Activated CD4-positive, alpha-beta memory T cell treated with anti-CD3 and anti-CD28 coated beads for 36 hours (primary cell): ENCODE measurements at places on chromosomes 11 and 22. TPM values are rescaled to one million over a fixed set of nuclear protein-coding genes. Genes with fewer than 3 reads are reported as not detected.

Gene GLYAT
- total RNA-seq, result not detected

Gene FDX1
- total RNA-seq, result 9.8 TPM

Gene ANKK1
- total RNA-seq, result 0.07 TPM

- no peak for DNase-seq
- peak overlapping the region; percentile 98 for H3K27ac ChIP-seq
- H3K4me3 ChIP-seq, result peak overlapping the region; percentile 69
- H3K27me3 ChIP-seq, result no peaks in the 10 kb centered on the region
Measured at GRCh38 chr22:30306627-30307011, 17.3 kb upstream of the CASTOR1 start.

DNA sequence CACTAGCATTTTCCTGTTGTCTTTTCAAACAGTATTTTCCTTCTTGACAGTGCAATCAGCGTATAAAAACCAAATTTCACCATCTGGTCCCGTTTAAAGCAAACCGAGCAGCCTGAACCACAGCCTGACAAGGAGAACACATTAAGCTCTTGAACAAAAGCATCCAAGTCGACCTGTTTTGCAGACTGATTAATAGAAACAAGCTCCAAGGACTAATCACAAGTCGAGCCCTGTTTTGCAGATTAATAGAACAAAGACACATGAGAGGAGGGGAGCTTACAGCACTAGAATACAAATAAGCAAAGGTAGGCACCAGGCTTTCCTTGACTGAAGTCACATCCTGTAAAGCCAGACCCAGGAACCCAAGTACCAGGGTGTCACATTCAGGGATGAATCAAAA, 104.8 kb downstream of the MPPED2 start:
- no peak for DNase-seq
- H3K27me3 ChIP-seq, result peaks cover 1% of the 10 kb centered on the region
- H3K4me1 ChIP-seq, result no peaks in the 10 kb centered on the region

DNA sequence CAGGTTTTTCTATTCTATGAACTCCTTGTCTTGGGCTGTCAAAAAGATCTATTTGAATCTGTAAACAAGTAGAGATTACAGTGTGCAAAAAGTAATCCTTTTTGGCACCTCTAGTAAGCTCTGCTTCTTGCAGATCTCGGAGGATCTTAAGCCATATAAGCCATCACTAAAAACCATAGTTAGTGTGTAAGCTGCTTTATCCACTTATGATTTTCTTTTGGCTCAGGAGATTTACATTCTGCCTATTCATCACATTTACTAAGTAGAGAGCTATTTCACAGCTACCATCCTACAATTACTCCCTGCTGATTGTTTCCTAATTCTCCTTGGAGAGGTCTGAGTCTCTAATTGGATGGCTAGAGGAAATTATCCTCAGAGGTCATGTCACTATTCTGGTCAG, 385.7 kb downstream of the AASDHPPT start:
- no peak for DNase-seq
- no peak overlapping the region for H3K4me3 ChIP-seq
- no peaks in the 10 kb centered on the region for H3K27me3 ChIP-seq
- no peak overlapping the region for H3K27ac ChIP-seq
- H3K36me3 ChIP-seq, result no peaks in the 10 kb centered on the region

GRCh38 chr11:10973416-10973815, 115.6 kb upstream of the ZBED5 start:
- H3K4me1 ChIP-seq, result no peaks in the 10 kb centered on the region
- no peaks in the 10 kb centered on the region for H3K27me3 ChIP-seq
- no peak overlapping the region for H3K4me3 ChIP-seq
- DNase-seq, result no peak
- H3K27ac ChIP-seq, result no peak overlapping the region
